ENCODE measurements at places on chromosomes 11 and 22. TPM values are rescaled to one million over a fixed set of nuclear protein-coding genes. Genes with fewer than 3 reads are reported as not detected.

- DNase-seq = no peak
Measured at GRCh38 chr11:29163231-29163630, 853.6 kb downstream of the KCNA4 start.

- no peak for DNase-seq
Measured at GRCh38 chr11:60348116-60348515, 21.1 kb downstream of the MS4A6E start.

The DGCR6 gene
- polyA plus RNA-seq = 7.1 TPM

The DEAF1 gene
- 88.5 TPM for polyA plus RNA-seq

- peak; percentile 91 for DNase-seq
Measured at GRCh38 chr11:16817351-16817750, 78.9 kb downstream of the C11orf58 start.

- no peak for DNase-seq
Measured at GRCh38 chr11:127066401-127067090, 66.0 kb upstream of the KIRREL3 start.

DNA sequence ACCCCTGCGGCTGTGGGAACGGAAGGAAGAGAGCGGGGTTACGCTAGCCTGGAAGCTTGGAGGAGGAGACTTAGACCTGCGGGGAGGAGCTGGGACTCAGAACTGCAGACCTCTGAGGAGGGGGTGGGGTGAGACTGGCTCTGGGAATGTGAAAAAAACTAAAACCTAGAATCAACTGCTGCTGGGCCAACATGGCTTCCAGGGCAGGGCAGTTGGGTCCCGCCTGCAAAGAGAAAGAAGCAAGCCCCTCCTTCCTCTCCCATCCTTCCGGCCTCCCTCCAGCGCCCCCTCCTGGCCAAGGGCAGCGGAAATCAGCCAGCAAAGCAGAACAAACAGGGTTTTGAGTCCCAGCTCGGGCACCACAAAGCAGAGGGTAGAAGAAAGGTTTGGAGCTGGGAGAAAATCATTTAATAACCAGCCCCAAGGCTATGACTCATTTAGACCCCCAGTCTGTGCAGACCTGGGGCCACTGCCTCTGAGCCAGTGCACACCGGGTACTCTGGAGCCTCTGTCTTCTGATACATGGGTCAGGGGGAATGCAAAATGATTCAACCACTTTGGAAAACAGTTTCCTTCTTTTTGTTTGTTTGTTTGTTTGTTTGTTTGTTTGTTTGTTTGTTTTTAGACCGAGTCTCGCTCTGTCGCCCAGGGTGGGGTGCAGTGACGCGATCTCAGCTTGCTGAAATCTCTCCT lies 7.3 kb upstream of the NCF4 start:
- peak; percentile 39 for DNase-seq

The CYTH4 gene
- polyA plus RNA-seq = 1.3 TPM

The CDC45 gene
- polyA plus RNA-seq = 21.5 TPM

DNA sequence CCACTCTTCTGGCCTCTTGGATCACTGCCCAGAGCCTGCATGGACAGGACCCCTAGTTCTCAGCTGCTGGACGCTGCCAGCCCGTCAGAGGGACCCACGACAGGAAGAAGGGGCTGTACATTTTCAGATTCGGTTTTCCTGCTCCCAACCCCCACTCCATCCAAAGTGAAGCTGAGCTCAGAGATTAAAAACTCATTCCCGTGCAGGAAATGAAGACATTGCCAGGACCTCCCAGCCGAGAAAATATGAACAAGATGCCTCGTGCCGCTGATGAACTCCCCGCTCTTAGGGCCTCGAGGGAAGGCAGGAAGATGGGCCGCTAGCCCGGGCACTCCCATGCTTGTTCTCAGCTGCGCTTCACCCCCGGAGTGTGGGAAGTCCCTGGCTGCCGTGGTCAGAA lies 36.1 kb downstream of the RPUSD4 start:
- DNase-seq = no peak

GRCh38 chr11:57426439-57426928 lies 437 bp downstream of the SLC43A3 start:
- DNase-seq = no peak

- DNase-seq = peak; percentile 42
Measured at GRCh38 chr11:46696212-46696558, 4.2 kb downstream of the ARHGAP1 start.

The GAS2 gene
- polyA plus RNA-seq = 0.80 TPM

DNA sequence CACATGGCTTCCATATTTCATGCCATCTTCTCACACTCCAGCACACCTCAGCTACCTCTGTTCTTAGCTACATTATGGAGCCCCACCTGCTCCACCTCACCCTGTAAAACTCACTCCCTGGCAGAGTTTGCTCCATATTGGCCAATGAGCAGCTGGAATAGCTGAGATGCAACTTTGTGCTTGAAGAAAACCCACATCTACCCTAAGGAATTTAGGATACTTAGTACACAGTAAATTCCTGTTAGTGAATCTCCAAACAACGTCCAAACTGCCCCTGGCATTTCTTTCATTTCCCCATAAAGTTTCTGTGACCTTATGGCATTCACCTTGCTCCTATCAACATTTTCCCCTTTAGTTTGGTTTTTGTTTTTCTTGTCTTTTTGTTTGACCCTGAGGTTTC lies 2.2 kb upstream of the VWCE start:
- no peak for DNase-seq

The KCNQ1OT1 gene
- polyA plus RNA-seq = 0.02 TPM

The CENATAC gene
- polyA plus RNA-seq = 6.2 TPM

GRCh38 chr11:129853518-129854231 lies 38.0 kb downstream of the TMEM45B start:
- DNase-seq = no peak

The MMP10 gene
- not detected for polyA plus RNA-seq

GRCh38 chr11:19633276-19633675 lies 79.4 kb upstream of the NAV2 start:
- no peak for DNase-seq

- DNase-seq = no peak
Measured at GRCh38 chr11:69210310-69211035, 54.7 kb downstream of the SMIM38 start.

DNA sequence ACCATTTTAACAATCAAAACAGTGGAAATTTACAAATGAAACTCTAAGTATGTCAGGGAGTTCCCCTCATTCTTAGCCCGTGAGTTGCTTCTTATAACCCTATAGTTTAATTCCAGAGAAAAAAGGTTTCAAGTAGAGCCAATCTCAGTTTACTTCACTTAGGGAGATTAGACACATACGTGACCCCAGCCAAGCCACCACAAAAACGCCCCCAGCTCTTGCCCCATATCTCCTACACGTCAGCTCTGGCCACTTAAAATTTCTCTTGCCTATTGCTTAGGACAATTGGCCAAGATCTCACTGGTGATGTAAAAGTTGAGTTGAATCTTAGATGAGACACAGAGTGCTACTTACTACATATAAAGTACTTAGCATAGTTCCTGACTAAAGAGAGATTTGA lies 166.4 kb downstream of the ETS1 start:
- no peak for DNase-seq

The L3MBTL2 gene
- 25.2 TPM for polyA plus RNA-seq

The POU2AF3 gene
- polyA plus RNA-seq = 2.8 TPM

DNA sequence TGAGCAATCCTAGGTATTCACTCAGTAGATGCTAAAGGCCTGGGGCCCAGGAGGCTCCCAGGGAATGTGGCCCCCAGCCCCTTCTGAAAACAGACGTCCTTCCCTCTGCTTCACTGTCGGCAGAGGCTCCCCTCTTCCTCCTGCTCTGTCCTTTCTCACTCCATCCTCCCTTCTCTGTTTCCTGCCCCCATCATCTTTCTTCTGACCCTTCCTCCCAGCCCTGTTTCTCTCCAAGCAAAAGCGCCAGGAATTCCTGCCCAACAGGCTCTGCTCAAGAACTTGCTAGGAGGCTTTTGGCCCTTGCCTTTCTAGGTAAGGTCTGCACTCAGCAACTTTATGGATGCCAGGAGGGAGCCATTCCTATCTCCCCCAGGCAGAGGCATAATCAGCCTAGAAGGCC lies 300.5 kb downstream of the NTM start:
- DNase-seq = no peak

GRCh38 chr11:47125083-47125482 lies 51.6 kb downstream of the ARFGAP2 start:
- no peak for DNase-seq

DNA sequence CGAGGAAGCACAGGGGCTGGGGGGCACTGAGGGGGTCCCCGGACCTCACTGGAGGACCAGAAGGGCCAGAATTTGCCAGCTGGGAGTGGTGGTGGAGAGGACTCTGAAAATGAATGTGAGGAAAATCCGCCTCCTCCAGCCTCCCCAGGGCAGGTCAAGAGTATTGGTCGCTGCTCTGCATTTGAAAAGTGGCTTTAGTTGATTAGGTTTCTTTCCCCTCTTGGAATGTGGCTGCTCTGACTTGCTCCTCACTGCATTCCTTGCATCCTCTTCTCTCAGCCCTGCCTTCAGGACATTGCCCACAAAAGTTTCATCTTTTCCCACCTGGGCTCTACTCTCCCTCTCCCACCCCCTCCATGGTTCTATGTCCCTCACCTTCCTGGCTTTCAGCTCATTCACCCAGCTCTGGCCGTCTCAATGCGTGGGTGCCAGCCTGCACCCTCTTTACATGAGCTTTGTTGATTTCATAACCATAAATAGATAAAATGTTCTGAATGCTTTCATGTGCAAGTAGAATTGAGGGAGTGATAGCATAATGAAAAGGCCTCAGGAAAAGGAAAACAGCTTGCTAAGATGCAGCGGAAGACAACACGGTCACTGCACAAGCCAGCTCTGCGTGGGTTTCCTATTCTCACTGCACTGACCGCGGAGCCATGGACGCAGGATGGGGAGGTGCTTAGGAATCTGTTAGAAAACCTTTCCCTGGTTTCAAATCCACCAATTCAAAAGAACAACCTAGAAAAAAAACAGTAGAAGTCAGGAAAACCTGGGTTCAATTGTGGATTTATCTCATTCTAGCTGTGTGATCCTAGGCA lies 6.5 kb upstream of the NPAS4 start:
- DNase-seq = no peak

The SLC5A4 gene
- polyA plus RNA-seq = not detected

The APOL4 gene
- polyA plus RNA-seq = 6.1 TPM

GRCh38 chr22:23103199-23103954 lies 33.1 kb downstream of the GNAZ start:
- DNase-seq = no peak

DNA sequence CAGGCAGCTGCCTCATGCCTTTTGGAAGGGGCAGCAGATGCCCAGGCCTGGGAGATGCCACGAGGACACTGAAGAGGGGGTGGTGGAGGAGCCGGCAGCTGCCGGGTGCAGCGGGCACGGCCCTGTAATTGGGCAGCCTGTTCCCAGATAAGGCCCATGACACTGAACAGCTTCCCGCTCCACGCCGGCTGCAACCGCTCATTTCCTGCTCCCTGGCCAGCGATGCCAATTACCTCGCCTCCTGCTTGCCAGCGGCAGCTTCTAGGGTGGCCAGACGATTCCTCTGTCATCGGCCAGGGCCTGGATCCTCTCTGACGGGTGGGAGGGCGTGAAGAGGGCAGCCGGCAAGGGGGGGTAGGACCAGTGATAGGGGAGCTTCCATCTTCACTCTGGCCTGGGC lies 22.8 kb downstream of the FLRT1 start:
- DNase-seq = peak; percentile 55

All from brain (organoid and tissue), 16 donors.